HuH-7 (cell line): ENCODE measurements at places on chromosomes 12 and 14.

DNA sequence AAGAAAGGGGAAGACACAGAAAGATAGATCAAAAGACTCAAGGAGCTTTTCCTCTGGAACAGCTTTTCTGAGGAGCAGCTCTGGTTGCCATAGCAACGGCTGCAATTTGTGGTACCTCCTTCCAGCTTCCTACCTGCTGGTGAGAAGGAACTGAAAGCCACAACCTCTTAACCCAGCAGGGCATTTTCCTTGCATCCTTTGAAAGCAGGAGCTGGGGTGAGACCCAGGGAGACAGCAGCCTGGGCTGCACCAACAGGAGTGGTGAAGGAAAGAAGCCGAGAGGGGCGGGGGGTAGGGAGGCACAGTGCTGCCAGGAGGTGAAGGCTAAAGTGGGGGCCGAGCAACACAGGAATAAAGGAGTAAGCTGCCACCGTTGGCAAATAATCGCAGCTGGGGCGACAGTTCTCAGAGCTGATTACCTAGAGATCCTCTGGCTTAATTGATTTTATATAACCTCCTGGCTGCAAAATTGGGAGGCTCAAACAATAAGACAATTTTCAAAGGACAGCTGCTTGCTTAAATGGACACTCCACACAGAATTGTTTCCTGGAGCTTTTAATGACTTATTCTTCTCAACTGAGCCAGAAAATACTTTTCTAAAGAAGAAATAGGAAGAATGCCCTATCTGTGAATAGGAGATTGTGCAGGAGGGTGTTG is 129.4 kb downstream of the RPAP3 start:
- DNase-seq: no peak

- DNase-seq: no peak
Observed at GRCh38 chr14:89681086-89682018, 264.3 kb upstream of the FOXN3 start.

DNA sequence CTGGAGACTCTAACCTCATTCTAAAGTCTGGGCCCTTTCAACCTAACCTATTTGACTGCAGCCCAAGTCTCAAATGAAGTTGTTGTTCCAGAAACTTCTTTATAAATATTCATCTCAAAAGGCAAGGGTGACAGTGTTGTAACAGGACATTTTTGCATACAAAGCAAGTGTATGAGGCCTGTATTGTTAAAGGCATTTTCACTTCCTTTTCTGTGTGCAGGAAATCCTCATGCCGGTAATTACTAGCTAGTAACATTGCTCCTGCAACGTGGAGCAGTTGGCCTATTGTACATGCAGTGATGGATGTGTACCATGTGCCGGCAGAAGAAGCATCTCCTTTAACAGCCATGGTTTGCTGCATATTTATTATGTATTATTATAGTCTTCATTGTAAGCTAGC is 156.5 kb upstream of the RMST start:
- DNase-seq: no peak

DNA sequence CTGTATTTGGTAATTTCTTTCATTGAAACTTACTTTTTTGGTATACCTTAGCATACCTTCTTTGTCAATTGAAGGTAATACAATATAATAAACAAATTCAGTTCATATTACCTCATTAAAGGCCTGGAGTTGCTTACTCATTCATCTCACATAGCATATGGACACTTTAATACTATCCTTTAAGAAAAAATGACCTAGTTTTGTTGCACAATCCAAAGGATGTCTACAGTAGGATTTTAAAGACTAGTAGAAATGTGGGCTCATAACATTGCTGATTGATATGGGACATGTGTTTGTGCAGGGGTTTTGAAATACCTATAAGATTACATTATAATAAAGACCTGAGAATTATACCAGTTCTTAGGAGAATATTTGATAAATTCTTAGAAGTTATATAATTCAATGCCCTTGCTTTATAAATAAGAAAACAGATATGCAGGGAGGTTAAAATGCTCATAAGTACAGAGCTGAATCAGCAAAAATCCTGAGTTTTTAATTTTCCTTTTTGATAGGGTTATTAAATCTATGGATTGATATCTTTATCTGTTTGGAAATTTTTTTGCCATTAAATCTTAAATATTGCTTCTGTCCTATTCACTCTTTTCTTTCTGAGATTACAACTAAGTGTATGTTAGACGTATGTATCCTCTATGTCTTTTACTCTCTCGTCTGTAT is 352.1 kb downstream of the ATP23 start:
- DNase-seq: no peak

DNA sequence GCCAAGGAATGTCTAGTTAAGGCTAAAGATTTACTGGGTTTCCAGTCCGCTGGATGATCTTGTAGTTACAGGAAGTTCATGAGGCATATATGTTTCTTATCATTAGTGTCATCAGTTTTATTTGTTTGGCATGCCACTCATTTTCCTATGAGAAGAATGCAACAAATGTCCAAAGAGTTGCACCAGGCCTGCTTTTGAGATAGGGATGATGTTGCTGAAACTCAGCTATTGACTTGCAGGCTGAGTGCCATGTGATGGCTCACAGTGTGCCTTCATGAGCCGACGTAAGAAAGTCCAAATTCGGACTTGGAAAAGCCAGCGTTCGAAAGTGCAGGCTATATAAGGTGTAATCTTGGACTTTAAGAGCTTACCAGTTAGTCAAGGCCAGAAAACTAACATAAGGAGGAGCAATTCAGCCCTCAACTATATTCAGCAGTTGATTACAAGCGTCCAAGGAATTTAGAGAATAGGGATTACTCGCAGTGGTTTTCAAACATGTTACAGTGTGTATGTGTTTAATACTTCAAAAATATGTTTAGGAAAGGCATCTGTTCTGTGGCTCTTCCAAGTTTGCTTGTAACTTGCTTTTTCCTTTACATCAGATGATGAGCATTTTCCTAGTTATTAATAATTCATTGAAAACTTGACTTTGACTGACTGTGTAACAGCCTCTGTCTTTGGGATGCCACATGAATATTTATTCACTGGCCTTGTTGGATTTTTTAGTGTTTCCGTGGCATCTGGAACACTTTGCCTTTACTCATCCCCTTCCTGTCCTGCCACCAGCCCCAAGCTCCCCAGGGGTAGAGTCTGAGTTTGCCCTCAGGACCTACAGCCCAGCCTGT is 101.3 kb downstream of the LGMN start:
- peak; percentile 23 for DNase-seq

- no peak for DNase-seq
Observed at GRCh38 chr14:67987606-67988005, 168.0 kb downstream of the RAD51B start.

- DNase-seq: no peak
Observed at GRCh38 chr12:2588345-2588744, 206.4 kb upstream of the FKBP4 start.

DNA sequence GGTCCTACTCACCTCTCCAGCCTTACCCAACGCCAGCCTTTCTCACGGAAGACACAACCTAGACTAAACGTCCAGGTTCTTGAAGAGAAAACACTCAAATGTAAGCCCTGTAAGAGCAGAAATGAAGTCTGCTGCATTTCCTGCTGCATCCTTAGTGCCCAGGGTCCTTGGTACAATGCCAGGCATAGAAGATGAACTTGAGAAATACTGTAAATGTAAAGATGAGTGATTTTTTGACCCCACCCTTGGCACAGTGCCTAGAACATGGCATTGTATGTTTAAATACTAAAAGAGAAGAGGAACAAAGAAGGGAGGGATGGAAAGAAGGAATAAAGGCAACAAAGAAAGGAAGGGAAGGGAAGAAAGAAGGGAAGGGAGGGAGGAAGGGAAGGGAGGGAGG is 514.6 kb downstream of the MED13L start:
- DNase-seq: no peak

- no peak for DNase-seq
Observed at GRCh38 chr14:24115422-24116127, 826 bp upstream of the NRL start.

DNA sequence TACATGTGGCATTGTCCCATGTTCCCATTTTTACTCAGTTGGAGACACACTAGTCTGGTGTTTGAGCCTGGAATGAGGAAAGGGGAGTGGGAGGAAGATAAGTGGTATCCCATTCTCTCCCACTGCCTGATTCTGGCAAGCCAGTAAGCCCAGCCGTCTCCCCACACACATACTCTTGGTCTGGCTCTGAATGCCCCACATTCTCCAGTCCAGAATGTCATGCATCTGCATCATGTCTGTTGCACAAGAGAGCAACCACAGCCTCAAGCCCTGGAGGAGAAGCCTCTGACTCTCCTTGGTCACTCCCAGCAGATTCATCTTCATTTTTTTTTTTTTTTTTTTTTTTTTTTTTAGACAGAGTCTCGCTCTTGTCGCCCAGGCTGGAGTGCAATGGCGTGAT is 48.0 kb downstream of the DRAM1 start:
- no peak for DNase-seq

DNA sequence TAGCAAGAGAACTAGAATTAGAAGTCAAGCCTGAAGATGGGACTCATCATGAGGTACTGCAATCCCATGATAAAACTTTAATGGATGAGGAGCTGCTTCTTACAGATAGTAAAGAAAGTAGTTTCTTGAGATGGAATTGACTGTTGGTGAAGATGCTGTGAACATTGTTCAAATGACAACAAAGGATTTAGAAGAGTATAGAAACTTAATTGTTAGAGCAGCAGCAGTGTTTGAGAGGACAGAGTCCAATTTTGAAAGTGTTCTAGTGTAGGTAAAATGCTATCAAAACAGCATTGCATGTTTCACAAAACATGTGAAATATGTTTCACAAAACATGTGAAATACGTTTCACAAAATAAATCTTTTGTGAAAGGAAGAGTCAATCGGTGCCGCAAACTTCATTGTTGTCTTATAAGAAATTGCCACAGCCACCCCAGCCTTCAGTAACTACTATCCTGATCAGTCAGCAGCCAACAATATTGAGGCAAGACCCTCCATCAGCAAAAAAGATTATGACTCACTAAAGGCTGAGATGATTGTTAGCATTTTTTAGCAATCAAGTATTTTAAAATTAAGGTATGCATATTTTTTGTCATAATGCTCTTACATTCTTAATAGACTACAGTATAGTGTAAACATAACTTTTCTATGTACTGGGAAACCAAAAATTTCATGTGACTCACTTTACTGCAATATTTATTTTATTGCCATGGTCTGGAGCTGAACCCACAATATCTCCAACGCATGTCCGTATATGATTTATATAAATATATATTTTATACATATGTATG is 173.4 kb upstream of the BMP4 start:
- no peak for DNase-seq

GRCh38 chr14:81178063-81178462 is 42.7 kb downstream of the GTF2A1 start:
- peak; percentile 10 for DNase-seq

GRCh38 chr12:2335109-2335508 is 282.3 kb downstream of the CACNA1C start:
- no peak for DNase-seq

DNA sequence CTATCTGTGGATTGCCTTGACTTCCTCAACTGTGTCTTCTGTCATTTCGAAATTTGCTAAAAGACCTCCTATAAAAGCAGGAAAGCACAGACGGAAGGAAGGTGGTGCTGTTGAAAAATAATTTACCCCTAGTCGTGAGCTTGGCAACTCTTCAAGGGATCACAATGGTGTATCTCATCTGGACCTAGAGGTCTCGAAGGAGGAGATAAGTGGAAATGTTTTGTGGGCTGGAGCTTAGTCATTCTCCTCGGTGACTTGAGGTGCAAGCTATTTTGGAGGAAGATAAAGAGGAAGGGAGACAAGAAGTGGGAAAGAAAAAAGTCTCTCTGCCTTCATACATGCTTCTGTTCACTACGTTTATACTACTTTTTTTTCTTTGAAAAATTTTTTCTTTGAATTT is 89.9 kb downstream of the FLRT2 start:
- DNase-seq: no peak

- no peak for DNase-seq
Observed at GRCh38 chr14:52146504-52146903, 77.6 kb upstream of the NID2 start.

DNA sequence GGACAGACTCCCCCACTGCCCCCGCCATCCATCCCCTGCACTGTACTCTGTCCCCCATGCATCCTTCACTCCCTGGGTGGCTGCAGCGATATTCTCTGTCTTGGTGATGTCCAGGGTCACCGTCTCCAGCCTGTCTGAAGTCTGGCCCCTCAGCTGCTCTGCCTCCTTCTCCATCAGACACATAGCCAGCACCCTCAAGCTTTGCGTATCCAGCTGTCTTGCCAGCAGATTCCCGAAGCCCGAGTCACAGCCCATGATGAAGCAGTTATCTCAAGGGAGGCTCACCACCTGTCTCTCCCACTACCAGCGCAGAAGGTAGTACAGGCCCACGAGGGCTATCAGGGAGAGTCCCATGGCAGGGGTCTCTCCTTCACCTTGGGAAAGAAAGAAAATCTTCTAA is 77.8 kb downstream of the HSD17B6 start:
- DNase-seq: no peak
